Fibroblast of lung (primary cell): ENCODE measurements at places on chromosomes 2 and 18. TPM values are rescaled to one million over a fixed set of nuclear protein-coding genes. Genes with fewer than 3 reads are reported as not detected.

ALPI gene
- total RNA-seq = not detected in 2 replicates

ANKRD30B gene
- under 0.01 and 0.33 TPM in 2 replicates for total RNA-seq

SLC8A1 gene
- 74.0 and 109 TPM in 2 replicates for total RNA-seq

SERPINB2 gene
- 3.9 and 12.1 TPM in 2 replicates for total RNA-seq

LINC00305 gene
- total RNA-seq = not detected in 2 replicates

TTR gene
- total RNA-seq = not detected in 2 replicates

EVX2 gene
- not detected in 2 replicates for total RNA-seq

CYP27A1 gene
- total RNA-seq = 40.6 and 53.8 TPM in 2 replicates

UGT1A1 gene
- total RNA-seq = not detected in 2 replicates

NT5DC4 gene
- not detected in 2 replicates for total RNA-seq

CNDP1 gene
- total RNA-seq = not detected in 2 replicates

PECR gene
- total RNA-seq = 19.3 and 22.6 TPM in 2 replicates

PRSS56 gene
- total RNA-seq = not detected in 2 replicates

SETBP1 gene
- total RNA-seq = 4.5 and 4.9 TPM in 2 replicates

BCL2 gene
- total RNA-seq = 3.6 and 9.0 TPM in 2 replicates

RGPD3 gene
- 0.17 and 0.26 TPM in 2 replicates for total RNA-seq

COMMD1 gene
- 36.0 and 38.6 TPM in 2 replicates for total RNA-seq

ITPRIPL1 gene
- total RNA-seq = 4.1 and 4.6 TPM in 2 replicates

TDRD15 gene
- total RNA-seq = not detected in 2 replicates

TFCP2L1 gene
- total RNA-seq = not detected in 2 replicates

GATA6 gene
- total RNA-seq = 6.3 and 10.0 TPM in 2 replicates

MRO gene
- total RNA-seq = under 0.01 TPM in 2 replicates

CRYGD gene
- not detected in 2 replicates for total RNA-seq

RGPD8 gene
- 9.5 and 13.4 TPM in 2 replicates for total RNA-seq

MXD1 gene
- total RNA-seq = 7.7 and 8.4 TPM in 2 replicates

PDE11A gene
- total RNA-seq = 0.33 TPM in 1 of 2 replicates, not detected in the other

GKN1 gene
- total RNA-seq = not detected in 2 replicates

RDH14 gene
- total RNA-seq = 26.6 and 26.7 TPM in 2 replicates
